ENCODE measurements at places on chromosomes 3 and 15.

DNA sequence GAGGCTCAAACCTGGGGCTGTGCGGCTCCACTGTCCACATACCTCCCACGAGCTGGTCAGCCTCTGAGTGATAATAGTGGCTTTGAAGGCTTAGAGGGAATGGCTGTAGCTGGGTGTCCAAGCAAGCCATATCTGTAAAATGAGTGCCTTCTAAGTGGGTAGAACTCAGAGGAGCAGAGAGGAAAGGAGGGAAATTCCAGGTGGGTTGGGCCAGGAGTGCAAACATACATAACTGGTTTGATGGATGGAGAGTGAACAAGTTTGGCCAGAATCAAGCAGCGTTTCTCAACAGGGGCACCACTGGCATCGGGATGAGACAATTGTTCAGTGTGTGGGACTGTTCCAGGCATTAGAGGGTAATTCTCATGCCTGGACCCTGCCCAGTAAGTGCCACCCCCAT, 91.1 kb downstream of the ASB7 start:
- no peak for ATAC-seq

DNA sequence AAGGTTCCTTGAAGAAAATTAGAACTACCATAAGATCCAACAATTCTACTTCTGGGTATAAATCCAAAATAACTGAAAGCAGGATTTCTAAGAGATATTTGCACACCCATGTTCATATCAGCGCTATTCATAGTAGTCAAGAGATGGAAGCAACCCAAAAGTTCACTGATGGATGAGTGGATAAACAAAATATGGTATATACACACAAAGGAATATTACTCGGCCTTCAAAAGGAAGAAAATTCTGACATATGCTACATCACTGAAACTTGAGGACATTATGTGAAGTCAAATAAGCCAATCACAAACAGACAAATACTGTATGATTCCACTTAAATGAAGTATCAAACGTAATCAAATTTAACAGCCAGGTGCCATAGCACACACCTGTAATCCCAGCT, 13.1 kb downstream of the DET1 start:
- ATAC-seq: no peak

- ATAC-seq: peak; percentile 60
Measured at GRCh38 chr3:123618768-123619484, 34.1 kb upstream of the HACD2 start.

DNA sequence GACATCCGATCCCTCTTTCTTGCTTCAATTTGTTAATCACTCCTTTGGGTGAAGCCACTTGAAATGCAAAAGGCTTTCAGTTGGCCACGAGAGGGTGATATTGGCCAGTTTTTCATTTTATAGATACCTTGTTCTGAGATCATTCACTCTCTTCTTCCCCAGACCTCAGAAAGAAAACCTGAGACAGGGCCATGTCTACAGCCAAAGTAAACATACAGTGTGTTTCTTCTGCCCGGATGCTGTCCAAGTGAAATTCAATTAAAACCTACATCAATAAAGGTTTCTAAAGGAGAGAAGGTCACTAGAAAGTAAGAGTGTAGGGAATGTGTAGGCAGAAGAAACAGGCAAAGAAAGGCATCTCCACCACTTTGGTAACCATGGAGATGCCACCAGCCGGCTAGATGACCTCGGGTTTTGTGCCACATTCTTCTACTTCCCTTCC, 39.5 kb upstream of the FMN1 start:
- ATAC-seq: peak; percentile 96

DNA sequence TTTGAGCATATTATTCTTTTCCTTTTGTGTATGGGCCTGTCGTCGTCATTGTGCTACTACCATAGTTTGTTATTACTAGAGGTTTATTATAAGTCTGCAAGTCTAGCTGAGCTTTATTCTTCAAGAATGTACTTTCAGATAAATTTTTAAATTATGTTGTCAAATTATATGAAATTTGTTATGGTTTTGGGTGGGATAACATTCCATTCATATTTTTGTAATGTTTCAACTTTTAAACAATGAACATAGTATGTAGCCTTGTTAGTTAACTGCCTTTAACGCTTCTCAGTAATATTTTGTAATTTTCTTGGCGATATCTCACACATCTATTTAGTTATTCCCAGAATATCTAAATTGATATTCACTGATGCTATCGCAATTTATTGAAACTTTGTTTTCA, 41.6 kb upstream of the GOLGA8B start:
- ATAC-seq: no peak

GRCh38 chr3:160280836-160281235, 55.6 kb downstream of the C3orf80 start:
- ATAC-seq: no peak

GRCh38 chr3:175398676-175399075, 539.5 kb downstream of the NAALADL2 start:
- ATAC-seq: no peak

DNA sequence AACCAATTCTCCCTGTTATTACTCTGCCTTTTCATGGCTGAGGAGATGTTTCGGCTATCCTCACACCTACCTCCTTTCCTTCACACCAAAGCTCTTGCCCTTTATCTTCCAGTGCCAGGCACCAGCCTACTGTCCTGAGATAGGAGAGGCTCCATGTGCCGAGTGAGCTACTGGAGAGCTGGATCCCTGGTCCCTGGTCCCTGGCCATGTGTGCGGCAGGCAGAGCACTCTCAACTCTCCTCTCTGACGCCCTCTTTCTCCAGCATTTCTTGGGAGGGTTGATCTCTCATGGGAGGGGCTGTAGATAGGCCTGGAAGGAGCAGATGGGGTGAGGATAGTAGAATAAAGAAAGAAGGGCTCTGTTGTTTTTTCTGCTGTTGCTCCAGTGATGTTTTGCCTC, 277.1 kb upstream of the UMPS start:
- no peak for ATAC-seq

- peak; percentile 34 for ATAC-seq
Measured at GRCh38 chr15:77168616-77169015, 97.7 kb upstream of the TSPAN3 start.

- no peak for ATAC-seq
Measured at GRCh38 chr15:89958107-89958805, 42.9 kb upstream of the ZNF710 start.

GRCh38 chr15:74893627-74894026, 3.8 kb downstream of the MPI start:
- no peak for ATAC-seq

- ATAC-seq: peak; percentile 49
Measured at GRCh38 chr15:100879061-100879463, 569 bp upstream of the ALDH1A3 start.

- no peak for ATAC-seq
Measured at GRCh38 chr3:170876537-170876936, 6.5 kb upstream of the RPL22L1 start.
